ENCODE measurements at places on chromosomes 13 and 19. TPM values are rescaled to one million over a fixed set of nuclear protein-coding genes. Genes with fewer than 3 reads are reported as not detected.

The ZSCAN4 gene
- total RNA-seq: not detected

The CEACAM19 gene
- total RNA-seq: 2.5 TPM

The ZNF274 gene
- 14.7 TPM for total RNA-seq

The CNN1 gene
- 2.2 TPM for total RNA-seq
